ENCODE measurements at places on chromosomes 1 and 21. TPM values are rescaled to one million over a fixed set of nuclear protein-coding genes. Genes with fewer than 3 reads are reported as not detected.

DNA sequence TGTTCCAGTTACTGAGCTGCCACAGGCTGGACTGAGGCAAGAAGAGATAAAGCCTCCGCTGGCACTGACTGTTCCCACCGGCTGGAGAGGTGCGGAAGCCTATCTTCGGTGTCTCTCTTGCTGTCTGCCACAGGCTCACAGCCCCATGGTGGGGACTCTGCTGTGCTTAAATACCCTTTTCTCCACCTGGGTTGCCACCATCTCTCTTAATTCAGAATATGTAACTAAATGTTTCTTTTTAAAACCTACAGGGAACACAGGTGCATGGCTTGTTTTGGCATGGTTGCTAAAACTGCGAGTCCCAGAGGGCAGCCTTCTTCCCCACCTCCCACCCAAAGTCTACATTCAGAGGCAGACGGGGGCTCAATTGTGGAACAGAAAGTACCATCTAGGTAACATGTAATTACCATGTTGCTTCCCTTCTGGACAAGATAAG, 8.1 kb upstream of the LBR start:
- DNase-seq: no peak

DNA sequence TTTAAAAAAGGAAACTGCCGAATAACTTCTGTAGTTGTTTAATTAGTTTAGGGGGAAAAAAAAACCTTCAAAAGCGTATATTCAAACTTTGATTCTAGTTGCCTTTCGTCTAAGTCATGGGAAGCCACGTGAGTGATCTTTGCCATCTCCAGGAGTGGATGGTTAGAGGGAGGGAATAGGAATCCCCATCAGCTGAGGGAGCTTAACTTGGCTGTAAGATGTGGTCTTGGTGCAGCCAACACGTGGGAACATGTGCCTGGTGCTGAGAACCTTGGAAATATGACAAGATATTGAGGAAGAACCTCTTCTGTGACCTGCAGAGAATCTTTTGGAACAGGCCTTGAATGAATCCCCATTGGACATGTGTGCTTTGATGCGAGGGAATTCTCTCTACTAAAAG, 1.7 kb downstream of the BACE2 start:
- DNase-seq: no peak

DNA sequence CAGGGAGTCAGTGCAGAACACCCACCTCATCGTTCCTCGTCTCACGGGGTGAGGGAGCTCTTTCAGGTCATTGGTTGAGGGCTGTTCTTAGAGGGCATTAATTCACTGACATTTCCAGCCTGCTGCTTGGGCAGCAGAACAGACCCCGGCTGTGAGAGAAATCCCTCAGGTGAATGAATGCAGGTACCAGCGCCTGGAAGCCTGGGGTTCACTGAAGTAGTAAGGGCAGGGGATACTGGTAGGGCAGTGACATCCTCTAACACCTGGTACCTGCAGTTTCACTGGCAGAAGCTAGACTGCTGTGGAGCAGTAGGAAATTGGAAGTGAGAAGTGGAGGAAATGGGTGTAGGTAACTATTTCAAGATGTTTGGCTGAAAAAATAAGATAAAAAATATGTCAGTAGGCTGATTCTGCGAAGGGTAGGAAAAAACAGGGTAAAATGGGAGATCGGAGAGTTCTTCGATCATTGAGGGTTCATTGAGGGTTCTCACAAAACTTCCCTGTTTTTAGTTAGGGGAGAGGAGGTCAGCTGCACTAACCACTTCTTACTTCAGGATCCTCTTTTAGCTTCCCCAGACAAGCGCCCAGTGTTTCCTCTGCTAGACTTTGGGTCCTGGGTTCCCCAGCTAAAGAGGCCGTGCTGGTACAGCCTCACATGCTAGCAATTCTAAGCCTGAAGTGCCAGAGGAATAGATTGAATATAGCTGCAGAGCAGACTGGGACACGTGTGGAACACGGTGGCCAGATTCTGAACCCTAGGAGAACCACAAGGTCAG, 55.2 kb downstream of the RNF220 start:
- DNase-seq: no peak

DNA sequence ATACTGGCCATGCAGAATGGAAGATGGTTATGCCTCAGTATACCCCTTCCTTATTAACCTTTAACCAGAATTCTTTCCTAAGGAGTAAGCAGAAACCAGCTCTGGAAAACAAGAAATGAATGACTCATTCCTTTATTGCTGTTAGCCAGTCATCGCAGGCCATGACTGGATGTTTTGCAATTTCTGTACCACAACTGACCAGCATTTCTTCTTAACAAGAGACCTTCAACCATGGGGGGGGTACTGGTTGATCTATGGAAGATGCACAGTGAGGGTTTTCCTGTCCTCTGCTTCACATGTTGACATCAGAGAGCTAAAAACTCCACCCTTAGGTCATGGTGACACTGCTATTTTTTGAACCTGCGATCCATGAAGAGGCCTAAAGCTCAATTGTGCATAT, 28.0 kb upstream of the RNF2 start:
- DNase-seq: peak; percentile 71

- DNase-seq: no peak
These were observed 34.1 kb downstream of the SNAP47 start for GRCh38 chr1:227769047-227769935.

- no peak for DNase-seq
These were observed 18.2 kb downstream of the SLC27A3 start for GRCh38 chr1:153793261-153793972.

GRCh38 chr1:45545553-45546310, 4.9 kb upstream of the AKR1A1 start:
- DNase-seq: no peak

GRCh38 chr1:54980046-54980527, 341 bp upstream of the TMEM61 start:
- DNase-seq: no peak

GRCh38 chr21:30921129-30921528, 39.7 kb upstream of the KRTAP11-1 start:
- DNase-seq: no peak

GRCh38 chr1:202760589-202760988, 47.6 kb downstream of the KDM5B start:
- DNase-seq: no peak

DNA sequence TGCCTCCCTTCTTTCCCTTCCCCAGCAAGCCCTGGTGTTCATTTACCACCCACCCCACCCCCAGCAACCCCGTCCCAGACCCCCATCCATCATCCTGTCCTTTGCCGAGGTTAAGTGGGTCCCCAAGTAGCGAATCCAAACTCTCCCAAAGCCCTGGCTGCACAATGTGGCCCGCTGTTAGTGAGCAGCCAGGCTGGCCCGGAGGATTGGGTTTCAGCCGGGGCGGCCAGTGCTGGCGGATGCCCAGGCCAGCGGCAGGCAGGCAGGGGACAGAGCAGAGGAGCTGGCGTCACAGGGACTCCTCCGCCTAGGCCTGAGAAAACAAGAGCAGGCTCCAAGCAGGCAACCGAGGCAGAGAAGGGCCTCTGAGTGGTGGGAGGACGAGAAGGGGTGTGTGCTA, 61.4 kb downstream of the EPHB2 start:
- DNase-seq: no peak

DNA sequence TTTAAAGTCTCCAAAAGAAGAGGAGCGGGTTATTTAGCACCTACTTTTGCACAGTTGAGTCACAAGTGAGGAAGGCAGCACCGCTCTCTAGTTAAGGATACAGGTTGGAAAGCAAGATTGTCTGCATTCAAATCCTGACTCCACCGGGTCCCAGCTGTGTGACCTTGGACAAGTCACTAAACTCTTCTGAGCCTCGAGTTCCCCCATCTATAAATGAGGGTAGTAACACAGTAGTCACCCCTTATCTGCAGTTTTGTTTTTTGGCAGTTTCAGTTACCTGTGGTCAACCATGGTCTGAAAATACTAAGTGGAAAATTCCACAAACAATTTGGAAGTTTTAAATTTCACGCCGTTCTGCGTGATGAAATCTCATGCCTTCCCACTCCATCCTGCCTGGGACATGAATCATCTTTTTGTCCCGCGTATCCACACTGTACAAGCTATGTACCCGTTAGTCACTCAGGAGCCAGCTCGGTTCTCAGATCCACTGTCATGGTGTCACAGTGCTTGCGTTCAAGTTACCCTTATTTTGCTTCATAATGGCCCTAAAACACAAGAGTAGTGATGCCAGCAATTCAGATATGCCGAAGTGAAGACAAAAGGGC, 49.4 kb downstream of the CAPZB start:
- no peak for DNase-seq

Gene ALG14
- total RNA-seq: 2.0 TPM

Gene SYT14
- not detected for total RNA-seq

Gene OR2L3
- not detected for total RNA-seq

Gene KRTAP11-1
- total RNA-seq: not detected

Gene RAB3B
- total RNA-seq: 0.20 TPM
